Muscle of arm (tissue), 14 donors: ENCODE measurements at places on chromosomes 7 and 10.

DNA sequence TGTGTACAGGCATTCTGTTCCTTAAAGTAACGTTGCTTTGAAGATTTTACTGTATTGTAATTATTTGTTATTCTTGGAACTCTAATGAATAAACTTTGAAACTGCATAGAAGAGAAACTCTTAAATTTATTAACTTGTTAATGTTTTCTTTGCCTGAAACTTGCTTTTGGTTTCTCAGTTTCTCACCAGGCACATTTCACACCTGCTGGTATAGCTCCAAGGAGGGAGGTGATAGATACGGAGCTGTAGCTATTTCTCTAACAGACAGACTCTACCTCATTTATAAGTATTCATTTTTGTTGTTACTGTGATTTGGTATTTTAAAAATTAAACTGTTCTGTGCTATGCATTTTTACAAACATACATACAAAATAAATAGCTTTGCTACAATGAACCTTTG lies 32.7 kb downstream of the R3HCC1L start:
- no peak for DNase-seq

- no peak for DNase-seq
Measured at GRCh38 chr7:115883629-115884028, 146.9 kb downstream of the TFEC start.

DNA sequence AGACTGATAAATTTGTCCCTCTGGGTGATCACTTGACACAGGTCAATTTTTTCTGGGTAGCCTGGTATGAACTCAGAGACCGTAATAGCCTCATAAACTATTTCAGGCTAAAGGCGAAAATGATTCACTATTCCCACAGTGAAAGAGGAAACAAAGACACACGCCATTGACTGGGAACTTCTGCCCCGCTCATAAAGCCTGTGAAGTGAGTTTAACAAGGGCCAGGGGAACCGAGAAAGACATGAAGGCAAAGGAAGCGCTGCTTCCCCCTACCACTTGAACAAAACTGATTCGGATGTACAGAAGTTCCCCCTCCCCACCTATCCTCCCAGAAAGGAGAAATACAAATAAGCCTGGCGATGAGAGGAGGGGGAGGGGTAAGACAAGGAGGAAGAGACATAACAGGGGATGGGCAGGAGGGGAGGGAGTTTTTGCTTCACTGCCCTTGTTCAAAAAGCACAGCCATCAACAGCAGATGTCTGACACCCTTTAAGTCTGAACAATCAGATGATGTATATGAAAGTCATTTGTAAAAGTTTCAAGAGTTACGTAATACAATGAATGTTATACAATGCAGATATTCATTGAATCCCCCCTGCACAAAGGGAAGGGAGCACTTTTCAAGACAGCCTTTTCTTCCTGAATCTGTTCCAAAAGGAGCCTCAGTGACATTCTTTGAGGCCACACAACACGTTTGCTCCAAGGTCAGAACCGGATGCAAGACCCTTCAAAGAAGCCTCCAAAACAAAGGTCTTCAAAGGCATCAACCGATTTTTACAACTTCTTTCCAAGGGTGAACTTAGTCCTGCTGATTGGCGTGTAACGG lies 734 bp downstream of the ABCB4 start:
- DNase-seq: peak; percentile 22

DNA sequence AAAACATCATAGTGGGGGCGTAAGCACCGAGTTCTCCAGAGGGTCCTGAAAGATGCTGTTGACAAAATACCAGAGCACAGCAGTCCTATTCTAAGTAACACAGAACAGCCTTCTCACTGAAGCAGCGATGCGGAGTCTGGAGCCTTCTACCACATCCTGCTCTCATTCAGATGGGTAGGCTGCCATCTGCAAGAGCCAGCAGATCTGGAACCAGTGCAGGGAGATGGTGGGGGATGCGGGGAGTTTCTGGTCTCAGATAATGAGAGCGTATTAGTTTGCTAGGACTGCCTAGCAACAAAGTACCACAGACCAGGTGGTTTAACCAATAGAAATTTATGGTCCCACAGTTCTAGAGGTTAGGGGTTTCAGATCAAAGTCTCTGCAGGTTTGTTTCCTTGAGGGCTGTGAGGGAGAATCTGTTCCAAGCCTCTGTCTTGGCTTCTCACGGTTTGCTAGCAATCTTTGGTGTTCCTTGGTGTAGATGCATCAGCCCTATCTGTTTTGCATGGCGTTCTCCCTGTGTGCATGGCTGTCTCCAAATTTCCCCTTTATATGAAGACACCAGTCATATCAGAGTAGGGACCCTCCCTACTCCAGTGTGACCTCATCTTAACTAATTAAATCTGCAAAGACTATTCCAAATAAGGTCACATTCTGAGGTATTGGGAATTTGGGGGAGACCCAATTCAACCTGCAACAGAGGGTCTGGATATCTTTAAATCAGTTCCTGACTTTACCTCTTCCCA lies 52.0 kb upstream of the STEAP1B start:
- DNase-seq: no peak

DNA sequence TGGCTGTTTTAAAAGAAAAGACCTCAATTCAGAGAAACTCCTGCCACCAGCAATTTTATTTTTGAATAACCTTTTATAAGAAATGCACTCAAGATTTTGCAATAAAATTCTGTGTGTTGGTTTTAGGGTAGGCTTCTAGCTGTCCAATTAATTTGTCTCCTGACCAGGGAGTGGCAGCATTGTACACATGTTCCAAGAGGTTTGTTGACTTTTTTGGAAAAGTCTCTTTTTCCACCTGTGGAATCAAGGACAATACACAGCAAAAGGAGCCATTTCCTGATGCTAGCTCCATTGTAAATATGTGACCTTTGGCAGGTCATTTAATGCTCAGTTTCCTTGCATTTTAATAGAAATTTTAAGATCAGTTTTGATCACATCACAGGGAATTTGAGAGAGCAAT lies 1.8 kb downstream of the GIMAP5 start:
- DNase-seq: no peak

DNA sequence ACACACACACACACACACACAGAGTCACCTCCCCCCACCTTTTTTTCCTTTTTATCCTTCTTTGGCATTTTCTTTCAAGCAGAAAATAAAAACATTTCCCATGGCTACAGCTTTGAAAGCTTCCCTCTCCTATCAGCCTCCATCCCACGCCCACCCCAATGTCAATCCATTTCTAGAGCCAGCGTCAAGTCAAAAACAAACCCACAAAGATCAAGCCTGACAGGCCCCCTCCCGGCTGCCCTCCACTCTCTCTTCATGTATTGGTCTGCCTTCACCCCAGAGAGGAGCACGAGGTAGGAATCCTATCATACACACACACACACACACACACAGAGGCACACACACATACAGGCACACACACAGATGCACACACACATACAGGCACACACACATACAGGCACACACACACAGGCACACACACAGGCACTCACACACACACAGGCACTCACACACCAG lies 8.0 kb upstream of the TNRC18 start:
- DNase-seq: no peak

GRCh38 chr7:96400518-96400917 lies 78.6 kb upstream of the SLC25A13 start:
- no peak for DNase-seq

- DNase-seq: no peak
Measured at GRCh38 chr7:115851291-115851690, 179.3 kb downstream of the TFEC start.

DNA sequence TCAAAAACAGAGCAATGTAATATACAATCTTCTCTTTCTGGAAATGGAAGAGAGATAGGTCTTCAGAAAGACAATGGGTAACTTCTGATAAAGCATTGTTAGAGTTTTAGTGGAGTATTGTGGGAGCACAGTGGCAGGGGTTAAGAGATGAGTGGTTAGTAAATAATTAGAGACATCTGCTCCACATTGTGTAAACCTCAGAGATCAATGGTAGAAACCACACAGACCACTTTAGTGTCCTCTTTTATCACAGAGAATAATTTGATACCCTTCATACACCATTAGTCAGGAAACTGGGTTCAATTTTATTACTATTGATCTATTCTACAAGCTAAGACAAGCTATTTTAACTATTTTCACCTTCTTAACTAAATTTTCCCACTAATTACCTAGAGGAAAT lies 35.9 kb upstream of the MAGI2 start:
- DNase-seq: no peak
